SIG-M5 (cell line): ENCODE measurements at places on chromosomes 6 and 20.

GRCh38 chr6:80689716-80690395 is 583.4 kb downstream of the BCKDHB start:
- DNase-seq: no peak

DNA sequence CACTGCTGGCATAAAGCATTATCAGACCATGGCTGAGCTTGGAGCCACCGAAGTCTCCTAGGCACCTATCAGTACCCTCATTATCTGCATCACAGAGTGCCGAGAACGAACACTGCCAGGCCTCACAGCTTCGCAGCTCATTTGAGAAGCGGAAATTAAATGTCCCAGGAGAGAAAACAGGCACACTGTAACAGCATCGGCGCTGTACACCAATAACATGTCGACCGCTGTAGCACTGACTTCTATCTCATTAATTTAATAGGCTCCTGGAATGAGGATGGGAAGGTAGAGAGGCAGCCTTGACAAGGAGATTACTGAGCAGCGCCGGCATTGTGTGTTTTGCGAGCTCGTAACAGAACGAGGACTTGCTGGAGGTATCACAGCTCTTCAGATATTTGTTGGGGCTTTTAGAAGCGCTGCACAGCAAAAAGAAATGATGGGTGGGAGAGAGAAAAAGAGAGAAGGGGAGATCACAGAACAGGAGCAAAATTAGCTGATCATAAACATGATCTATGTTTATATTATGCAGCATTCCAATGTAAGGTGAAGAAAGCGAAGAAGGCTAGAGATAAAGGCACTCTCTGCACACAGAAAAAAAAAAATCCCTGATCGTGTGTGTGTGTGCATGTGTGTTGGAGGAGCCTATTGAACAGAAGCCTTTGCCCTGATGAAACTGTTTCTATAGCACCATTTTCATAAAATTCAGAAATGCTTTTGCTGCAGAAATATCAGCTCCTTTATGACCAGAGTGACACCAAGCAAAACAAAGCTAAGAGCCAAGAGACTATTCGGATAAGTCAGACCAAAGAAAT is 29.2 kb downstream of the ID4 start:
- no peak for DNase-seq

- no peak for DNase-seq
Measured at GRCh38 chr20:36802326-36803222, 29.0 kb upstream of the DSN1 start.

- DNase-seq: no peak
Measured at GRCh38 chr6:126302191-126302590, 37.7 kb upstream of the CENPW start.

- no peak for DNase-seq
Measured at GRCh38 chr6:101117393-101118135, 236.4 kb upstream of the ASCC3 start.

DNA sequence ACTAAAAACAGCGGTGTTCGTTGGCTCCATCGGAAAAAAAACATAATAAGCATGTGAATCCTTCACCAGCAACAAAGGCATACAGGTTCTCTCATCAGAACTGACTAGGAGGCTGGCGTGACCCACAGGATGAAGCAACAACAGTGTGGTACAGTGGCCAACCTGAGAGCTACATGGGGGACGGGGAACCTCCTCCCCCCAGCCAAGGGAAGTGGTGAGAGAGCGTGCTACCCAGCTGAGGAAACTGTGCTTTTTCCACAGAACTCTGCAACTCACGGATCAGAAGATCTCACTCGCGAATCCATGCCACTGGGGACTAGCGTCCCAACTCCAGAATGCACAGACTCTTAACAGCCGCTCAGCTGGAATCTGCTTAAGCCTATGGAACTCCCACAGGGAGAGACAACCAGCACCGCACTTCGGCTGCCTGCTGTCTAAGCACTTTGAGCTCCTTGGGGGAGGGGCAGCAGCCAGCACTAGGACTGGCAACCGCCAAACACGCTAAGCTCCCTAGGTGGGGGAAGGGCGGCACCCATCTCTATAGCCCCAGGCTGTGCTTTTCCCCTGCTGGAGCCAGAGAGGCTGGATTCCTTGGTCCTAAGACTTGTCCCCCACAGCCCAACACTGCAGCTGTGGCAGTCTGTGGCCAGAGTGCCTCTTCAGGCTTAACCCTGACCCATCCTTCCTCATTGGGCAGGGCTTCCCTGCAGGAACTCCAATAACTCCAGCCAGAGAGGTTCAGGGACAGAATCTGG is 538.3 kb upstream of the BTBD3 start:
- no peak for DNase-seq

DNA sequence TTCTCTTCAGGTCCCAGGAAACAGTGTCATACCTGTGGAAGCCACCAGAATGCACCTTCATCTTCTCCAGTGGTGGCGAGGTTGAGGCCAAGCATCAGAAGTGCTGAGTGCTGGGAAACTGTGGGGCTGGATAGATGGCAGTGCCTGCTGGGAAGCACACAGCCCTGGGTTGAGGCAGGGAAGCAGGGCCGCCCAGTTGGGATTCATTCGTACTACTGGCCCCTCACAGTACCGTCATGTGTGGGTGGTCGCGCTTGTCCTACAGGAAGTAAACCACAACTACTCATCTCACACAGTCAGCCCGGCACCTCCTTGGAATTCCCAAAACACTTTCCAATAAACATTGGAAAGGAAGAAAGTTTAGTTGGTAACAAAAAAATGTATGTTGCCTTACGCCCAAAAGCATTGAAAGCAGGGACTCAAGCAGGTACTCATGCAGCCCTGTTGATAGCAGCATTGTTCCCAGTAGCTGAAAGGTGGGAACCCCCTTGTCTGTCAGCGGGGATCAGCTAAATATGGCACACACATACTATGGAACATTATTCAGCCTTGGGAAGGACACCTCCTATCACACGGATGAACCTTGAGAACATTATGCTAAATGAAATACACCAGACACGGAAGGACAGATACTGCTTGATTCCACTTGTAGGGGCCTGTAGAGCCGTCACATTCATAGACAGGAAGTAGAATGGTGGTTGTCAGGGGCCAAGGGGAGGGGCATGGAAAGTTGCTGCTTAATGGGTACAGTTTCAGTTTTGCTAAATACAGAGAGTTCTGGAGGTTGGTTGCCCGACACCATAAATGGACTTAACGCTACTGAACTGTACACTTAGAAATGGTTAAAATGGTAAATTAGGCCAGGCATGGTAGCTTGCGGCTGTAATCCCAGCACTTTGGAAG is 162.7 kb downstream of the MTHFD1L start:
- DNase-seq: no peak

DNA sequence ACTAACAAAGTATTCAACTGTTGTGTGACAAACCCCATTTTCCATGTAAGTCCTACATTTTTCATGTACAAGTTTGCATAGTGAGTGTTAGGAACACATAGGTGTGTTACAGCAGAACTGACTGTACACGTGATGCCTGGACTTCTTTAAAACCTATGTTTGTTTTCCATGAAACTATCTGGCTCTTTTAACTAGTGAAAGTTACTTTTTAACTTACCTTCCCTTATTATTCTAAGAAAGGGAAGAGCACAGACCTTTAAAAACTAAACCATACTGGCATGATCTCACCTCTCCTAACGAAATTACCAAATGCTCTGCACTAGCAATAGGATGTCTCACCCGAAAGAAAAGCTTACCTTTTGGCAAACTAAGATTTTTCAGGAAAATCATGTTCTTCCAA is 87.8 kb downstream of the CENPW start:
- DNase-seq: no peak

DNA sequence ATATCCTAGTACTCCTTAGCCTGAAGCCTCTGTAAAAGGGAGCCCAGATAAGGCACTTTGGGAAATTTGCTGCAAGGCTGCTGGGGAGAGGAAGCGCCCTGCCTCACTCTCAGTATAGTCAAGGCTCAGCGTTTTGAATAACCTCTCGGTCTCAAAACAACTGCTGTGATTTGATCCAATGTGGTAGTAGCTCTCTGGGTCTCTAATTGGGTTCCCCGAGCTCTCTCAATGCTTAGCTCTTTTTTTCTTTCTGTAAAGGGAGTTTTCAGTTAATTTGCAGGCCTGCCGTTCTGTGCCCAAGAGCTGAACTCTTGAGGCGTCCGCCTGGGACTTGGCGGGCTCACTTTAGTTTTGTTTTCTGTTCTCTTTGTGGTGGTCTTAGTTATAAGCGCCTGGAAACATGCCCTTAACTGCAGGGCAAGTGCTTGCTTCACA is 41.2 kb downstream of the ZHX3 start:
- no peak for DNase-seq

- DNase-seq: no peak
Measured at GRCh38 chr6:37612475-37612874, 85.2 kb downstream of the MDGA1 start.

GRCh38 chr6:1984346-1984994 is 260.9 kb downstream of the GMDS start:
- no peak for DNase-seq

GRCh38 chr6:33017694-33018353 is 8.4 kb upstream of the HLA-DOA start:
- no peak for DNase-seq

- DNase-seq: no peak
Measured at GRCh38 chr20:60760256-60761000, 491.6 kb upstream of the CDH4 start.
